NCI-H1105 treated with DMSO at 0.1 percent for 48 hours (cell line): ENCODE measurements at places on chromosomes 16 and 17.

DNA sequence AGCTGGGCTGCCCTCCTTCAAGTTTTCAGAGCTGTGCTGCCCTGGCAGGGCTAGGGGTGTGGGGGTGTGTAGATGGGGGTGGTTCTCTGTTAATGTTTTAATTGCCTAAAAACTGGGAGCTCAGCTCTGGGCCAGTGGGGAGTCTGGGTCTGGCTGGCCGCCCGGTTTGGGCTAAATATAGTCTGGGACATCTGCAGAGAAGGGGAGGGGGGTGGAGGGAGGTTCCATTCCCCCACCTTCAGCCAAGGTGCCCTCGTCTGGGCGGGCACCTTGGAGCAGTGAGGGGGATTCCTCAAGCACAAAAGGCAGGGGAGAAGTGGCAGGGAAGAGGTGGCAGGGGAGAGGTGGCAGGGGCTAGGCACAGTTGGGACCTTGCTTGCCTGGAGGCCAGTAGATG lies 13.0 kb downstream of the RARA start:
- DNase-seq = no peak

GRCh38 chr16:11585460-11586377 lies 1.0 kb downstream of the LITAF start:
- no peak for DNase-seq

DNA sequence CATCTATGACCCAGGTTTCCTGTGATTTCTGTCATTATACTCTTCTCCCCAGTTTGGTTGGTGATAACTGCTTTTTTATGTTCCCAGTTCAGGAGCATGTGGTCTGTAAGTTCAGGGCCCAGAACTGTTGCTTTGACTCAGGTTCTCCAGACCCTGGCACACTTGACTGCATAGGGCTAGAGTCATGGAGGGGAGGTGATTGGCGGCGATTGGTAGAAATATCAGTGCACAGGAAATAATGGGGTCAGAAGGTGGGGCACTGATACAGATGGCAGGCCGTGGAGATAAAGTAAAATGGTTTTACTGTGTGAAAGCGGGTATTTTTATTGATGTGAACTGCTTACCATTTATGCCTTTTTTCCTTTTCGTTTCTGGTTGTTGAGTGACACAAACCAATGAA lies 28.7 kb downstream of the TAC4 start:
- DNase-seq = no peak

DNA sequence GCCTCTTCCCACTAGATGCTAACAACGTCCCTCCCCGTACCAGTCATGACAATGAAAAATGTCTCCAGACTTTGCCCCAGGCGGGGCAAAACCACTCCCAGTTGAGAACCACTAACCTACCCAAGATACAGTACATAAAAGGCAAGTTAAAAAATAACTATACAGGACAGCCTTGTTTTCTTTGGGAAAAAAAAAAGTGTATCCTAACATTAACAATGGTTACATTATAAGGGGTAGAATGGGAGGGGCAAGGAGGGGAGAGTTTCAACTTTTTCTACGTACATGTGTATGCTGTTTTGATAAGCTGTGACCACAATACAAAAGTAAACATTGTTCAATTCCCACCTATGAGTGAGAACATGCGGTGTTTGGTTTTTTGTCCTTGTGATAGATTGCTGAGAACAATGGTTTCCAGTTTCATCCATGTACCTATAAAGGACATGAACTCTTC lies 94.9 kb downstream of the TOX3 start:
- no peak for DNase-seq

DNA sequence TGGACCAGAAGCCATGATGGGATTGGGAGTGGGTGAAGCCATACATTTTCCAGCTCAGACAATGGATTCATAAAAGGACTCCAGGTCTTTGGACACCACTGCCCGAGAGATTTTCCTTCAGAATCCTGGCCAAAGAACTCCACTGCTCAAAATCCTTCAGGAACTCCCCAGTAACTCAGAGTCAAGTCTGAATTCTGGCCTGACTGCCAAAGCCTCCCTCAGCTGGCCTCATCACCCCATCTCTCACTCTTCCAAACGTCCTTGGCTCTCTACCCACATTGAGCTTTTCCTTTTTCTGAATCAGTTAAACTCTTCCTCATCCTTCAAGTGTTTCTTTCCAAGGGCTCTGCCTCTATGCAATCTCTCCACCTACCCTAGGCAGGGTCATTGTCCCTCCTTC lies 1.2 kb upstream of the SEPTIN1 start:
- no peak for DNase-seq

- no peak for DNase-seq
These were observed 6.8 kb downstream of the MYO1D start for GRCh38 chr17:32870027-32870670.

- DNase-seq = no peak
These were observed 533.2 kb upstream of the CDH5 start for GRCh38 chr16:65833171-65833871.

GRCh38 chr17:29193146-29193545 lies 12.9 kb upstream of the MYO18A start:
- DNase-seq = no peak

DNA sequence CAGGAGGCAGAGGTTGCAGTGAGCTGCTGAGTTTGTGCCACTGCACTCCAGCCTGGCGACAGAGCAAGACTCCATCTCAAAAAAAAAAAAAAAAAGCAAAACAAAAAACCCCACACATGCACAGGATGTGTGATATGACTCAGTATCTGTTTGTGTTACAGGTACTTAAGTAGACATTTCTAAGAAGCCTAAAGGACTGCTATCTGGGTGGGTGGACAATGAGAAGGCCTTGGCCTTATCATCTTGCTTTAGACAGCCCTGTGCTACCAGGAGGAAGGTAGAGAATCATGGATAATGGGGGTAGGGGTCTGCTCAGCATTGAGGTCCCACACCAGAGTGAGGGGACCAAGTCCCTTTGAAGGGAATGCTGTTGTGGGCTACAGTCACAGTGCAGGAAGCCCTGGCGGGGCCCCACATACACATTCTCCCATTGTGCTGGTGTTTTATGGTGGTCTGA lies 26.7 kb downstream of the PLD6 start:
- no peak for DNase-seq

GRCh38 chr16:84482951-84483881 lies 21.2 kb downstream of the MEAK7 start:
- no peak for DNase-seq

- DNase-seq = no peak
These were observed 94.0 kb downstream of the SOCS1 start for GRCh38 chr16:11161974-11162373.

GRCh38 chr17:72421128-72422092 lies 300.6 kb downstream of the SOX9 start:
- no peak for DNase-seq

- DNase-seq = no peak
These were observed 18.0 kb downstream of the KLHDC4 start for GRCh38 chr16:87747626-87748414.

DNA sequence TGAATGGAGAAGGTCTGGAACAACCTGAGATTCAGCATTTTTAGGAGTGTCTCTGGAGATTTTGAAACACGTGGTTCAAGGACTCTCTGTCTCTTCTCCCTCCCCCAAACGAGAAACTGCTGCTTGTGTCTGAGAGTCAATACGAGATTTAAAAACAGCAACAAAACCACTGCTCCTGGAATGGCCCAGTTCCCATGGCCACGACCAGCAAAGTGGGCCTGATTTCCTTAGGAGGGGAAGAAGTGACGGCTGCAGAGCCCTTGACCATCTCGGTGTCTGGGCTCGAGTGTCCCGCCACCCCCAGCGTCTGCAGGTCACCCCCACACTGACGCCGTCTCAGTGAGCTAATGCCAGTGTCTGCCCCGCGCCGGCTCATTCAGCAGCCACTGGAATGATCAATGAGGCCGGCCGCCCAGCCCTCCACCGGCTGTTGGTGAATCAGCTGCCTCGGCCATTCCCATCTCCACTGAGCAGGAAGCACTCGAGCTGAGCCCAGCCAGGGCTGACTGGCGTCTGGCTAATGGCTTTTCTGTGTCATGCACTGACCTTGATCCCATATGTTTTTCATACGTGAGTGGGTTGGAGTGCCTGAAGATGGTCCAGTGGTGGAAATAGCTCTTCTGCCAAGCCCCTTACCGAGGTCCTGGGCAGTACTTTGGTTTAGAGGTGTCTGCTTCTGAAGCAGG lies 151.8 kb downstream of the PITPNC1 start:
- peak; percentile 44 for DNase-seq

GRCh38 chr17:34886831-34887230 lies 74.4 kb downstream of the CCT6B start:
- no peak for DNase-seq

DNA sequence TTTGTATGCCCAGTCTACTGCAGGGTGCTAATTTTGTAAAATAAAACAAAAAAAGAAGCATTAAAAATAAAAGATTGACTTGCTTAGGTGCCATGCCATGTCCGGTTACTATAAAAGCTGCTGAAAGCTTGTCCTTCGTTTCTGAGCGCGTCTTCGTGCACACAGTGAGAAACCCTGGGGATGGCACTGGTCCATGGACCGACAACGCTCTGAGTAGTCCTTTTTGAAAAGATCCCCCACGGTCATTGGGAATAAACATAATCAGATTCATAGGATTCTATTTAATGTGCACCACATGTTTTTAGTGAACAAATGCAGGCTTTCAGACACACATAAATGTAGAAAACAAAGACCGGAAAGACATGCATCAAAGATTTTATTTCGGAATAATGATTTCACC lies 146.3 kb downstream of the XYLT1 start:
- no peak for DNase-seq

DNA sequence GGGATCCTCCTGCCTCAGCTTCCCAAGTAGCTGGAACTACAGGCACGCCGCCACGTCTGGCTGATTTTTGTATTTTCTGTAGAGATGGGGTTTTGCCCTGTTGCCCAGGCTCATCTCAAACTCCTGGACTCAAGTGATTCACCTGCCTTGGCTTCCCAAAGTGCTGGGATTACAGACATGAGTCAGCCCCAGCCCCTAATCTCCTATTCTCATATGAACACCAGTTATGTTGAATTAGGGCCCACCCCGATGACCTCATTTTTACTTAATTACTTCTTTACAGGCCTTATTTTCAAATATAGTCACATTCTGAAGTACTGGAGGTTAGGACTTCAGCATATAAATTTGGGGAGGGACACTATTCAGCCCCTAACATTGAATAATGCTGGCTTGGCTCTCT lies 49.2 kb downstream of the ZNRF1 start:
- no peak for DNase-seq

DNA sequence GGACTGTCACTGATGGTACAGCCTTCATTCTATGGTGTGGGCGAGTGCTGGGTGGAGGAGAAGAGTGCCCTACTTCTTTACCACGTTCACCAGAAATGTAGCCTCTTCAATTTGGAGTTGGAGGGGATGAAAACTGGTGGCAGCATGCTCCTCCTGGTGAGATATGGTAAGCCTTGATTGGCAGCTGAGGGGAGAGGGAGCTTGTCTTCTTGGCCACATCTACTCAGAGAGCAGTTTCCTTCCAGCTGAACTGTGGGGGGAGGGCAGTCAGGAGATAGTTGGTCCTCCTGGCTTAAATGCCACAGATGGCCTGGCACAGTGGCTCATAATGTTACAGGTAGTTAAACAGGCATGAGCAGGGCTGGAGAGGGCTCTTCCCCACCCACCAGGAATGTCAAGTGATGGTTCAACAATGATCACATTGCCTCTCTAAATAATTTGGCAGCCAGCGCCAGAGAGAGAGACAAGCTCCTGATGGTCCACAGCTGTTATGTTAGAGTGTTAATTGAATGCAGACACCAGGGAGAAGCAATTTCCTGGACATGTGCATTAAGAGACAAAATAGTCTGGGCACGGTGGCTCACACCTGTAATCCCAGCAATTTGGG lies 9.0 kb upstream of the MAPK3 start:
- DNase-seq = peak; percentile 76

- DNase-seq = no peak
These were observed 14.1 kb downstream of the TBX2 start for GRCh38 chr17:61413661-61414126.

- DNase-seq = peak; percentile 76
These were observed 30.2 kb downstream of the MSI2 start for GRCh38 chr17:57286399-57287105.

- no peak for DNase-seq
These were observed 20.2 kb downstream of the ENPP7 start for GRCh38 chr17:79750650-79751545.

DNA sequence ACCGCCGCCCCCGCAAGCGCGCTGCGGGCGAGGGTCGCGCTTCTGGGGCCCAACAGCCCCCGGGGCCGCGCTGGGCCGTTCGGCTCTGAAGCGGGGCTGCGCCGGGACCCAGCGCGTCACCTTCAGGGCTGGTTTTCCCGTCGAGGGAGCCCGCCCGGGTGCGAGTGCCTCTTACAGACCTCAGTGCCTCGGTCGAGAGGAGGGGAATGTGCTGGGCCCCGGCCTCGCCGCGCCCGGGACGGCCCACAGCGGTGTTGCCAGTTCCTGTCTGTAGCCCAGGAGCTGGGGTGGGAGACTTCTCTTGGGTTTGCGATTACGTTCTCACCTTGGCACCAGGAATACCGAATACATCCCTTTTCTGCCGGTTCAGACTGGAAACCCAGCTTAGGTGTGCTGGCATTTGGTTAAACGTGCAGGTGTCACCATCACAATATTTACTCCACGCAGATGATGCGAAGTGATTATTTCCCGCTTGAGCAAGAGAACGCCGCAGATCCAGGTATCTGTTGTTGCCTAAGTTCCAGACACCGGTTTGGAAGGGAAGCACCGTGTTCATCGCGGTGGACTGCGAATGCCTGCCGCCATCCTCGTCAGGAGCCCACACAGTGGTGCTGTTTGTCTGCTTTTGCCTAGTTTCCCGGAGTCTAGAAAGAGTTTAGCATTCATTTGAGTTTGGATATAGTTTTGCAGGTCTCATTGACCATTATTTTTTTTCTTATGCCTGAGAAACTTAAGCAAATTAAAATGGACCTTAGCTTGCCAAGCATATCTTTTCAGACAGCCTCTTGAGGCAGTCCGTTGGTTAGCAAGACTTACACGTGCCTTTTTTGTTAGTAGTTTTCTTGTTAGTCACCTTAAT lies 914 bp downstream of the MAP1LC3B start:
- DNase-seq = peak; percentile 21

GRCh38 chr16:68770671-68771070 lies 33.6 kb downstream of the CDH1 start:
- DNase-seq = no peak

DNA sequence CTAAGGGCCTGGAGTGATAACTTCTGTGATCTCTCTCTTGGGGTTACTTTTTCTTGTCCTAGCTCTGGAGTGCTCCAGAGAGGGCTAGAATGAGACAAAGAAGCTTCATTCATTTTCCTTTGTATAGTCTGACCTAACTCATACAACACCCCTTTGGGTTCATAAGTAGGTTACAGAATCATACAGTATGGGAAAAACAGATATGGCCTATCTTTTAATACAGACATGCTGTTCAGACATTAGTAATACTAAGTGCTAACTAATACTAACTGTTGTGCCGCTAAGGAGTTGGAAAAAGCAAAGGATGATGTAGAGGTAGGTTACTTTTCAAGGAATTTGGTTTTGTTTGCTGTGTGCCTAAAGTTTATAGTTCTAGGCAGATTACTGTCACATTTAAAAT lies 84.7 kb downstream of the NLK start:
- DNase-seq = no peak
